ENCODE measurements at places on chromosomes 5 and 9.

GRCh38 chr5:78243639-78244038 lies 50.9 kb downstream of the AP3B1 start:
- DNase-seq = no peak

DNA sequence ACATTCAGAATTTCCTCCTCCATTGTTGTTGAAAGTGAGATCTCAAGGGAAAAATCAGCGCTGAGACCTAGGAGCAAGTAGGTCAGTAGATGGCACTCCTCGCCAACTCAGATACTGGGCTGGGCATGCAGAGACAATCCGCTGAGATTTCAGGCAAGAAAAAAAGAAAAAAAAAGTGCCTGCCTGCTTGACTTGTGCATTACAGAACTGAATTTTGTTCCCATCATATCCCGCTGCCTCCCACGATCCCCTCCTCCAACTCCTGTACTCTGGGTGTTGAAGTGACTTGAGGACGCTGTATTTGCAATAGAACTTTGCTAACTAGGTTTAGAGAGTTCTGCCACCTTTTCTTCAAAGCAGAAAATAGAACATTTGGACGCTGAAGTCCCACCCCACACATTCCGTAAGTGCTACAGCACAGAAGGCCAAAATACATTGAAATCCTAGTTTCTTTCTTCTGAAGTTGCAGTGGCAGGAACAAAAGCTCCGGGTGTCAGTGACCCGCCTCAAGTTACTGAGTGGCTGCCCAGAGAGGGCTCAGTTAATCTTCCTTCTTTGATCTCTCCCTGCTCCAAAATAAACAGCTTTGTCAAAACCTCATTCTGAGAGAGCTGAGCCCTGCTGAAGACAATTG lies 265.8 kb downstream of the MLLT3 start:
- peak; percentile 76 for DNase-seq

- no peak for DNase-seq
Observed at GRCh38 chr9:105333811-105334210, 89.4 kb downstream of the SLC44A1 start.

DNA sequence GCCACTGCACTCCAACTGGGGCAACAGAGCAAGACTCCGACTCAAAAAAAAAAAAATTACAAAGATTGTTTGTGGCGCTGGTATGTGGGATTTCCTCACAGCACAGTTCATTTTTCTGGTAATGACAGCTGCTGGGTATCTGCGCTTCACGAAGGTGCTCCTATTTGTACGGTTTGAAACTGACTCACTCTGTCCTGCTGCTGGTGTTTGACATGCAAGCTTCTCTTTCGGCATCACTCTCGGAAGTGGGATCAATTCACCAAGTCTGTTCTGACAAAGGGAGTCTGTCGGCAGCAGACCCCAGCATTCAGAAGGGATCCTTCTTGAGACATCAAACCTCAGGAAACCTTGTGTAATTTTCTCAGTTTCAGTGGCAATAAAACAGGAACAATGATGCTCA lies 26.3 kb downstream of the MAML1 start:
- DNase-seq = no peak

DNA sequence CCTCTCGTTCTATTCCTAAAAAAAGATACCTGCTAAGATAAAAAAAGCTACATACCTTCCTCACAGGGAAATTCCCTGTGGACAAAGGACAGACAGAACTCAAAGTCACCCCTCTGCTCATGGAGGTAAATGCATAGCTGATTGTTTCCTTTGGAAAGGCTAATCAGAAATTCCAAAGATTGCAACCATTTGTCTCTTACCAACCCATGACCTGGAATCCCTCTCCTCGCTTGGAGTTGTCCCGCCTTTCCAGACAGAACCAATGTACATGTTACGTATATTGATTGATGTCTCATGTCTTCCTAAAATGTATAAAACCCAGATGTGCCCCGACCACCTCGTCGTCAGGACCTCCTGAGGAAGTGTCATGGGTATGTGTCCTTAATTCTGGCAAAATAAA lies 49.2 kb upstream of the LIFR start:
- no peak for DNase-seq

DNA sequence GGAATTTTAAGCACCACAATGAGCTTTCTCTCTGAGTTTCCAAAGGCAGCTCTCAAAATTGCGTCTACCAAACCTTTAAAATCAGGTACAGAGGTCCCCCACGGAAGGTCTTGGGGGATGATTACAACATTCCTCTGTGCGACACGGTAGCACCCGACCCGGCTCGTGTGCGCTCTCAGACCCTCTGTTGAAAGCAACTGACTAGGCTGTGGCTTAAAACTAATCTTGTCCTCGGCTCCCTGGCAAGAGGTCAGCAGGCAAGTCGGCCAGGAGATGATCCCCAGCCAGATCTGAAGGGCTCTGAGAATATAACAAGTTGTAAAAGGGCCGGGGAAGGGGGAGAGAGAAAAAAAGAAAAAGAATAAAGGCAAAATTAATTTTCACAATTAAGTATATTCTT lies 92.6 kb upstream of the LMX1B start:
- DNase-seq = no peak

- DNase-seq = no peak
Observed at GRCh38 chr5:117652036-117652957, 1077.7 kb upstream of the SEMA6A start.

- peak; percentile 37 for DNase-seq
Observed at GRCh38 chr5:10577371-10578292, 13.8 kb downstream of the ANKRD33B start.

DNA sequence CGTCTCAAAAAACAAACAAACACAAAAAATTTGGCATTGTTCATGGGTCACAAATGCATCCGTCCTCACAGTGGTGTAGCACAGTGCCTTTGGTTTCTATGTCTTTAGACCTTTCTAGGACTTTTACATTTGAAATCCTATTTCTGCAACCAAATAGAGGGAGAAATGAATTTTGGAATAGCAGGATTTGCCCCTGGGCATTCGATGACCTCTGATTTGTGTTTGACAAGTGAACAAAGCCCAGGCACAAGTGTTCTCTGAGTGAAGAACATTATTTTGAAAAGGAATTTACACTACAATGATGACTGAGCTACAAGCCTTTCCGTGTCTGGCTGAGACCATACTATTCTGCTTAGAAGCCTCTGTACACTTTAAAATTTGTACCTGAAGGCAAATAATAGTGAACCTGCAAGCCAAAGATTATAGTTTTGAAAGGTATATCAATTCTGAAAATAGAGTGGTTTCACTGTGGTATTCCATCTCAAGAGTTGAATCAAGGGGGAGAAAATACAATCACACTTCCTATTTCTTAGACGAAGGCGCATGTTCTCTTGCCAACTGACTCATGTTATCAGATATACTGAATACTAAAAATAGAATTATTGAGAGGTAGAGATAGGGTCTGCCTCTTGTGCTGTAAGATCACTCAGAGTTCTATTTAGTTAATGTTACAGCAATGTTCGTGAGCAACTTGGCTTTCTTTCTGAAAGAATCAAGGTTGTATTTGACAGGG lies 297.6 kb downstream of the KDM4C start:
- peak; percentile 49 for DNase-seq

DNA sequence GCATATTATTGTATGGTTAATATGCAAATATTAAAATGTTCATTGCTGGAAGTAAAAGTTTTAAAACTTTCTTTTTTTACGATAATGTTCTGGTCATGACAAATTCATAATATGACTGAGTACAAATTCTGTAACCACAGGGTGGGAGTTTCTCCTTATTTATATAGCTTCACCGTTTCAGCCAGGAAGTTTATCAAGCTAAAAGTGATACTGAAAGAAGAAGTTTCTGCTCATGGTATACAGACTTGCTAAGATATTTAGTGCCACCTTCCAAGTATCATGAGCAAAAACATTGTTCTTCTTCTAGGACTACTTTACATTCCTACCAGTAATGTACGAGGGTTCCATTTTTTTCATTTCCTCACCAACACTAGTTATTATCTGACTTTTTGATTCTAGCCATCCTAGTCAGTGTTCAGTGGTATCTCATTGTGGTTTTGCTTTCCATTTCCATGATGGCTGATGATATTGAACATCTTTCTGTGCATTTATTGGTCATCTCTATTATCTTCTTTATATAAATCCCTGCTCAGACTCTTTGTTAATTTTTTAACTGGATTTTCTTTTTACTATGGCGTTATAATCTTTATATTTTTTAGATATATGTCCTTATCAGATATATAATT lies 94.2 kb upstream of the PRRC1 start:
- no peak for DNase-seq

DNA sequence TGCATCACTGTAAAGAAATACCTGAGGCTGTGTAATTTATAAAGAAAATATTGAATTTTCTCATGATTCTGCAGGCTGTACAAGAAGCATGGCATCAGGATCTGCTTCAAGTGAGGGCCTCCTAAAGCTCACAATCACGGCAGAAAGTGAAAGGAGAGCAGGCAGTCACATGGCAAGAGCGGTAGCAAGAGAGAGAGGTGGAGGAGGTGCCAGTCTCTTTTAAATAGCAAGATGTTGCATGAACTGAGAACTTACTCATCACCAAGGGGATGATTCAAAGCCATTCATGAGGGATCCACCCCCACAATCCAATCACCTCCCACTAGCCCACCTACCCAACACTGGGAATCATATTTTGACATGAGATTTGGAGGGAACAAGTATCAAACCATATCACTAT lies 184.5 kb upstream of the PAPPA start:
- no peak for DNase-seq

DNA sequence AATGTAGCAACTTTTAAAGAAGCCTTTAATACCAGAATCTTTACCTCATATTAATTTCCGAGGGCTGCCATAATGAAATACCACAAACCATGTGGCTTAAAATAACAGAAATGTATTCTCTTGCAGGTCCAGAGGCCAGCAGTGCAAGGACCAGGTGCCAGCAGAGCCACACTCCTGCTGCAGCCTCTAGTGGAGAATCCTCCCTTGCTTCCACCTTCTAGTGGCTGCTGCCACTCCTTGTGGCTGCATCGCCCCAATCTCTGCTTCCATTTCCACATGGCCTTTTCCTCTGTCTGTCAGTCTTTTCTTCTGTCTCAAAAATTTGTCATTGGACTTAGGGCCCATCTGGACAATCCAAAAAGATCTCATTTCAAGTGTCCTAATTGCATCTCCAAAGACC lies 401.5 kb downstream of the EFNA5 start:
- DNase-seq = no peak

DNA sequence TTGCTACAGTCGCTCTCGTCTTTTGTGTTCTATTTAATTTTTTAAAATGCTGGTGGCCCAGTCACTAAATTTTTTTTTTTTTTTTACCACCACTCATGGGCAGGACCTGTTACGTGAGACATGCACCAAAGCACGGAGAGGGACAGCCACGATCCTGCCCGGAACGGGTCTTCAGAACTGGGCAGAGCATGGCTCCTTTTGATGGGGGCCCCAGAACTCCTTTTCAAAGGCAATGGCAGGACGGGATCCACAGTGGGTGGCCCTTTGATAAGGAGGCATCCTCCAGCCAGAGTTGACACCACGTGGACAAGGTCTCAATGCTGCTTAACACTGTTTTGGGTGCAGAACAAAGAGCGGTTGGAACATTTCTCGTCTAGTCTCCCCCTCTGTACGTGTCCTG lies 50.0 kb downstream of the TENT4A start:
- no peak for DNase-seq

GRCh38 chr9:129981180-129981907 lies 61.6 kb downstream of the FNBP1 start:
- DNase-seq = no peak

GRCh38 chr5:72482046-72482445 lies 25.2 kb downstream of the ZNF366 start:
- DNase-seq = no peak

- DNase-seq = no peak
Observed at GRCh38 chr9:89427621-89428221, 70.2 kb downstream of the SEMA4D start.

DNA sequence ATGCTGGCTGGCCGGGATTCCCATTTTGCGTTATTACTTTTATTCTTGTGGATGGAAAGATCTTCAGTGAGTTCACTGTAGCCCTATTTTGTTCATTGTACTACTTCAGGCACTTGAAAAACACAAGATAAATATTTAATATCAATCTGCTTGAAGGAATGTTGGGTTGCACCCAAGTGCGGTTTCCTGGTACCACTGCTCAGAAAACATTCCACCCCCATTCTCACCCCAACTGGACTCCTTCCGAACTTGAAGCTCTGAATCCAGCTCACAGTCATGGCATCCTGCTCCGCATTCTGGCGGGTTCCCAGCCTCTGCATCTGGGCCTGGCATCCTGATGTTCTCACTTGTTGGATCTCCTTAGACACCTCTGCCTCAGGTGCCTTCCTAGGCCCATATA lies 103.2 kb downstream of the CFAP90 start:
- no peak for DNase-seq

DNA sequence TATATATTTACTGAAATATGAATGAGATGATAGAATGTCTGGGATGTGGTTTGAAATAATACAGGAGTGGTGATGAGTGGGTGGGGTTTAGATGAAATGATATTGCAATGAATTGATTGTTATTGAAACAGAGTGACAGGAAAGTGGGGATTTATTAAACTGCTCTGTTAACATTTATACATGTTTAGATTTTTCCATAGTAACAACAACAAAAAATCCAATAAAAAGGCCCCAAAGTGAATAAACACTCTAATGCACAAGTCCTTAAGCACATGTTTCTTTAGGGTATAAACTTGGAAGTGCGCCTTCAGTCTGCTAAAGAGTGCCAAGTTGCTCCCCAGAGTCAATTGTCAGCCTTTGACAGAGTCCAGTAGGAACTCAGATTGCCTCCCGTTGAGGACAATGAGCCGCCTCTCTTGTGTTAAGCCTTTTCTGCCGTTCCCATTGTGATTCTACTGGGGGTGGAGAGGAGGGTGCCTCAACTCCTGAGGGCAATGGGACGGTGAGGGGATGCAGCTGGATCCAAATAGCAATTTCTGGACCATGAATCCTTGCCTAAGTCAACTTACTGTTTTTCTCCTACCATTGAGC lies 112.3 kb downstream of the SLC28A3 start:
- DNase-seq = no peak

GRCh38 chr9:81771571-81771970 lies 82.2 kb upstream of the TLE1 start:
- DNase-seq = no peak

GRCh38 chr5:34826347-34826746 lies 12.6 kb upstream of the TTC23L start:
- DNase-seq = no peak

GRCh38 chr9:14533867-14534640 lies 159.2 kb downstream of the ZDHHC21 start:
- no peak for DNase-seq

- DNase-seq = peak; percentile 74
Observed at GRCh38 chr9:32581512-32582143, 8.7 kb upstream of the NDUFB6 start.

DNA sequence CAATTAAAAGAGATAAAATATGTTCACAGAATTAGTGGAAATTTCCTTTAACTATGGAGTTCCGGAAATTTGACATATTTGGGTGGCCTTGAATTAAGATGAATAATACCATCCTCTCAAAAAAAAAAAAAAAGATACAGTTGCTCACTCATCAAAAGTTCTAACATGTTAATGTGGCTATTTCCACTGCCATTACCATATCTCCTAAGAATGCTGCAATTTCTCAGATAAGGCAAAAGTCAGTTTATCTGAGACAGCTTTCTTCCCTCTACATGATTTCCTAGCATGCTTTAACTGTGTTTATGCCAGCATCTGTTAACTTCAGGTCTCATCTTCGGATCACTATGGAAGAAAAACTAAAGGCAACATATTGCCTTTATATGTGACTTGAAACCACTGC lies 2.6 kb downstream of the FASTKD3 start:
- peak; percentile 64 for DNase-seq
